Omental fat pad (tissue), 4 donors: ENCODE measurements at places on chromosomes 2 and 18.

DNA sequence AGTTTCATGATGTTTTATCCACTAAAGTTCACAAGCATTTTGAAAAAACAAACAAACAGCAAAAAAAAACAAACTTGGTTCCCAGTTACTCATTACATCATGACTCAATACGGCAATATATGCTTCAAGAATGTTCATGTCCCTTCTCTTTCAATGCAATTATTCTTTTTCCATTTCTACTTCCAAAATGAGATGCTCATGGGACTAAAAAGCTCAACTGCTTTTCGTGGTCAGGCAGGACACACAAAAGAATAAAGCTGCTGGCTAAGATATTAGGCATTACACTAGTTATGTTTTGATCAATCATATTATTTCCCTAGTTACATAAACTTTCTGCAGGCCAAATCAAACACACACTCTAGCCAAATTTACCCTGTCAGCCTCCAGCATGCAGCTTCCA lies 301.3 kb downstream of the EPHA4 start:
- DNase-seq: no peak

- DNase-seq: no peak
Observed at GRCh38 chr2:96872591-96873349, 2.9 kb upstream of the SEMA4C start.

- DNase-seq: no peak
Observed at GRCh38 chr18:47036927-47037578, 1.6 kb upstream of the ELOA2 start.

- no peak for DNase-seq
Observed at GRCh38 chr2:12048550-12048949, 302.1 kb downstream of the LPIN1 start.
